ENCODE measurements at places on chromosomes 5 and 9.

GRCh38 chr5:65108786-65109743, 340.3 kb downstream of the CWC27 start:
- DNase-seq, result no peak

- DNase-seq, result no peak
Measured at GRCh38 chr5:85838781-85839180, 779.0 kb upstream of the COX7C start.

DNA sequence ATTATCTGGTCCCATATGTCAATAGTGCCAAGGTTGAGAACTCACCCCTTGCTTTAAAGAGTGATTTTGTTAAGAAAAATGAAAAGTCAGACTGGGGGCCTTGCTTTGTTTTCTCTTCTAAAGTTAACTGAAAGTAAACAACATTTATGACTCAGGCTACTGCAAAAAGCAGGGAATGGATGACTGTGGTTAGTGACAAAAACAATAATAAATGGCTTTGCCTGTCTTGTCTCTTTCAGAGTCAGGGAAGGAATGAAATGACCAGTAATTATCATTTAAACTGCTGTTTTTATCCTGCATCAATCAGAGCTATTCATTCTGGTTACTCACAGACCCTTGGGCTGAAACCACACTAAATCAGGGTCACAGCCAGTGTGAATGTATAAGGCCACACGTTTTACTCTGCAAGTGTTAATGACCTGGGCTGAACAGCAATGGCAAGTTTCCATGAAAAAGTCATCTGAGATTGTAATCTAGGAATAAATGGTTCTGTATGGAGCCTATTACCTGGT, 112.2 kb downstream of the ZNF608 start:
- DNase-seq, result no peak

DNA sequence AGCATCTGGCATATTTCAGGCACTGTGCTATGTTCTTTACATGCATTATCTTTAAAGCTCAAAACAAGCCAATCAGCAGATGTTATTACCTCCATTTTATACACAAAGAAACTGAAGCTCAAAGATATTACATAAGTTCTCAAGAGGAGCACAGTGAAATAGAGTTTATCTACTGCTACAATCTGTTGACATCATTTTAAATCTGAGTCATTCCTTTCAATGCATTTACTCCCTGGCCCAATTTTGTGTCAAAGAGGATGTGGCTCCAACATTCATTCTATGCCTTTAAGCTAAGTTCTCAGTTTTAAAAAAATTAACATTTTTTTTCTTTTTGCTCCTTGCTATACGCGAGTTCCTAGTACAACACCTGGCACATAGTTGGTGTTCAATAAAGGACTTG, 486.3 kb upstream of the ZNF462 start:
- DNase-seq, result no peak

DNA sequence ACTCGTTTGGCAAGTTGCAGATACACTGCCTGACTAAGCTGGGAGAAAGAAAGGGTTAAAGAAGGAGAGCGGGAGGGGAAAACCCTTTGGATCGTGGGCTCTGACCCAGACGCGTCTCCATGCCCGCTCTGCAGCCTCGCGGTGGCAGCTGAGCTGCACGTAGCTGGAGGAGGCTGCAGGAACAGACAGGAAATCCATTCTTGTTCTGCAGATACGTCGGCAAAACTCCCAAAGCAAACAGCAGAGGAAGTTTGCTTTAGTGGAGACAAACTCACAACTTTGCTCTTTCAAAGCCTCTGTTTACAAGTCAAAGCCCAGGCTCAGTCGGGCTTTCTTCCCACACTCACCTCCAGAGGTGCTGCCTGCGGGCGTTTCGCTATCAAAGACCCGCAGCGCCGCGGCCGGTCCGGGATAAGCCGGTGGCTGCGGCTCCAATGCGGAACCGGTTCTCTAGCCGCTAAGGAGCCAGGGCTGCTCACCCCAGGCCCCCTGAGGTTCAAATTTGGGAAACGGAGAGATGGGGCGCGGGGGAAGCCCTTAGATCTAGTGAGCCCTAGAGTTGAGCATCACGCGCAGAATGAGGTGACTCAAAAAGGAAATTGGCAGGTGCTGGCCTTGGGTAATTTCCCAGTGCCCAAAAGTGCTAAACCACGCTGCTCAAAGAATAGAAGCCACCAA, 60.7 kb downstream of the MAT2B start:
- peak; percentile 47 for DNase-seq

DNA sequence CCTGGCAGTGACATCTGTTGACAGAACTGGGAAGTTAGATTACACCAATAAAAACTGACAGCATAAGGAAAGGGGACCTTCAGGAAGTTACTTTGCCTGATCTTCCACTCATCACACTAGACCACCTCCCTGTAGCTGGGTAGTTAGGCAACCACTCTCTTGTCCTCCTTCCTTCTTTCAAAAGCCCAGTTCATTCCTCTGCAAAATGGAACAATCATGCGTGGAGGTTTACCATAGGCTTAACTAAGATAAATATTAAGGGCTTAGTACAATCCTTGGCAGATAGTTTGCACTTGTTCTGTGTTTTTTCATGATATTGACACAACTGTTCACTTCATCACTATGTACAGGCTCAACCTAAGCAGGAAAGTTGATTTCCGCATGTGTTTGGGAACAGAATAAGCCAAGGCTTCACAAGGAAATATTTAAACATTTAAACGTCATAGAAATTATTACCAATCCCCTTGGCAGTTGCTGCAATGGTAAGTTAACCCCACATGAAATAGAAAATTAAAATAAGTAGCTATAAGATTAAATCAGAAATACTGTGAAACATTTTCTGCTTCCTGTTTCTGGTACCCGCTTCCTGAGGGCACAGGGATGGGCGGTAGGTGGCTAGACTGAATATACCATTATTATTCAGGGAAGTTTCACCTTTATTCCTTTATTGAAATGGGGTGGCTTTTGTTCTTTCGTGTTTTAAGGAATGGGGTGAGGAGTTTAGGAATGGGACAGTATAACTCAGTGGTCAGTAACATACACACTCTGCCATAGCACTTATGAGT, 9.9 kb upstream of the PTGER4 start:
- DNase-seq, result no peak

- peak; percentile 51 for DNase-seq
Measured at GRCh38 chr5:38922199-38922598, 76.4 kb downstream of the OSMR start.

DNA sequence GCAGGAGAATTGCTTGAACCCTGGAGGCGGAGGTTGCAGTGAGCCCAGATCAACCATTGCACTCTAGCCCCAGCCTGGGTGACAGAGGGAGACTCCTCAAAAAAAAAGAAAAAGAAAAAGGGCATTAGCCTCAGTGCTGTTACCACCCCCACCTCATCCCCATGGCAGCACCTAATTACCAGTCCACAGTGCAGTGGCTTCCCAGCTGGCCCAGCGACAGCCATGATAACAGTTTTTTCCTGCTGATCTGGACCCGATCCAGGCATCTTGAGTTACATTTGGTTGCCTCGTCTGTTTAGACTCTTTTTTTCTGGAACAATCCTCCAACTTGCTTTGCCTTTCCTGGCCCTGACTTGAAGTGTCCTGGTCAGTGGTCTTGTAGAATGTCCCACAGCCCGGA, 24.4 kb downstream of the NCS1 start:
- peak; percentile 80 for DNase-seq

GRCh38 chr5:179901462-179901861, 6.2 kb downstream of the TBC1D9B start:
- DNase-seq, result no peak

- DNase-seq, result peak; percentile 30
Measured at GRCh38 chr5:106454651-106455415, 1215.9 kb downstream of the EFNA5 start.

DNA sequence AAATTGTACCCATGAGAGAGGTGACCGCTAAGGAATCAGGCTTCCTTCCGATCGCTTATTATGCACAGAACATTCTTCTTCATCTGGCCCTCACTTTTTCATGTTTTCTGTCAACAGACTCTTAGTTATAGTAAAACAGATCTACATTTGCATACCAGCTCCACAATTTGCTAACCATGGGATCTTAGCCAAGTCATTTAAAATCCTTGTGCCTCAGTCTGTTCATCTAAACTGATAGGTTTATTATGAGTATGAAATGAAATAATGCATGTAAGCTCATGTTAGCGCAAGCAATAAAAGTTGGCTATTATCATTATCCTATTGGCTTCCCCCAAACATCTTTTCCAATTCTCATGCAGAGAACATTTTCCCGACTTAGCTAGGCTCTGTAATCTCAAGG, 42.3 kb downstream of the FGF1 start:
- DNase-seq, result no peak

DNA sequence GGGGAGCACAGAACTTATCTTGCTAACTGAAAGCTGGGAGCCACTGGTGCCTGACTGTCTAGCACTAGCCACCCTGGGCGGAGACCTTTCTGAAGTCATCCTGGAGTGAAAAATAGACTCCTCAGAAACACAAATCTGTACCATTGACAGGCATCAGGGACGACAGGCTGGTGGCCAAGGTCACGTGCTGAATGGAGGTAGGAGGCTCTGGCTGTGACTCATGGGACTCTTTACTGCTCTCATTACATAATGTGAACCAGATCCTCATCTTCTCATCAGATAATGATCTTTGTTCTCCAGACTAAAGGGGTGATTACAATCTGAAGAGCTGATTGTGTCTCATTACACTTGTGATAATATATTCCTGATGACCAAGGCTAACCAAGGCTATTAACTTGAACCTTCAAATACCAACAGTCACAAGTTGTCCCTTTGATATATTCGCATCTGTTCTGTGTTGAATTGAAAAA, 91.8 kb downstream of the SEMA5A start:
- DNase-seq, result no peak

- DNase-seq, result no peak
Measured at GRCh38 chr5:53678981-53679660, 118.7 kb downstream of the NDUFS4 start.

GRCh38 chr5:60417500-60418181, 282.3 kb downstream of the DEPDC1B start:
- DNase-seq, result no peak

DNA sequence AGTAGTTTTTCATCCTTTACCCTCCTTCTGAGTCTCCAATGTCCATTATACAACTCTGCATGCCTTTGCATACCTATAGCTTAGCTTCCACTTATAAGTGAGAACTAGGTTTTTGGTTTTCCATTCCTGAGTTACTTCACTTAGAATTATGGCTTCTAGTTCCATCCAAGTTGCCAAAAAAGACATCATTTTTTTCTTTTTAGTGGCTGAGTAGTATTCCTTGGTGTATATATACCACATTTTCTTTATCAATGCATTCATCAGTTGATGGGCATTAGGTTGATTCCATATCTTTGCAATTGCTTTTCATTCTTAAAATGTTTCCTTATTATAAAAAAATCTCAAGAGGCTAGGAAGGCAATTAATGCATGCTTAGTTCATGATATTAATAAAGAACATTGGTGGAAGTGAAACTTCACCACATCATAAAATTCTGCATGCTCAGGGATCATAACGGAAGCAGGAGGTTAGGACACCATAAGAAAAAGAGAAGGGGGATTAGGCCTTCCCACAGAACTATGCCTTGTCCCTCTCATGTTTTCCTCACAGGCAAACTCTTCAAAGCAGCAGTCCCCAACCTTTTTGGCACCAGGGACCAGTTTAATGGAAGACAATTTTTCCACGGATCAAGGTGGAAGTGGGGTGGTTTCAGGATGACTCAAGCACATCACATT, 105.2 kb downstream of the FRMD3 start:
- no peak for DNase-seq

GRCh38 chr9:4225291-4226028, 74.4 kb downstream of the GLIS3 start:
- no peak for DNase-seq

DNA sequence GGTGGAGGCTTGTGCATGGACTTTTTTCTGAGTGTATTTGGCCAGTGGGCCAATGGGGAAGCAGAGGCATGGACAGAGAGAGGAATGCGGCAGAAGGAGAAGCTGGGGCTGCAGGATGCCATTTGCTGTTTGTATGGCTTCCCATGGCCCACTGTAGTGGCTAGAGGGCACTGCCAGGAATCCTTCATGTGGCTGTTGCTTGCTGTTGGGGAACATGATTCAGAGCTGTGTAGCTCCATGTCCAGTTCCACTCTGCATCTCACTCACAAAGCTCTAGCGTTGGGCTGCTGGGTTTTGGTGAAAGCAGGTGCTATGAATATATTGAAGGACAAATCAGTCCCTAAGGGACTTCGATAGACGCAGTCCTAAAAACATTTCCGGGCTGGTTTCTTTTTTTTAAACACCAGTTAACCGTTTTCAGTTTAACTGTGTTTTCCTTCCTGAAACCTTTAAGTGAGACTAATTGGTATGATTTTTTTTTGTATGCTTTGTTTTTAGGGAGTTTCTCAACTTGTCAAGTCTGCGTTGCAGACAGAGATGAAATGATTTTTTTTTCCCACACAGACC, 51.3 kb downstream of the SLC22A5 start:
- no peak for DNase-seq

DNA sequence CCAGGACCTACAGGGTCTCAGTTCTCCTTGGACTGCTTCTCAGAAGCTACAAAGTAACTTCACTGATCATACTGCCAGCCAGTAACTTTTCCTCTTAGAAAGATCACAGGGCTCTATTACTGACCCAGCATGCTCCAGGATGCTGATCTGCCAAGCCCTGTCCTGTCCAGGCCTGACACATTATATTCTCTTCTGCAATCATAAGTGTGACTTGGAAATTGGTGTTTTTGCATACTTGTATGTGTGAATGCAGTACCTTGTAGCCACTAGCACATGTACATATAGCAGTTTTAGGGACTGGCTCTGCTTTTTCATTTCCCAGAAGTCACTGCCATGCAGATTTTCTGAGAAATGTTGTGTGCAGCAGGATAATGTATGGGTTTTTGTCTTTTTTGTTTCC, 40.1 kb upstream of the CCNH start:
- no peak for DNase-seq

DNA sequence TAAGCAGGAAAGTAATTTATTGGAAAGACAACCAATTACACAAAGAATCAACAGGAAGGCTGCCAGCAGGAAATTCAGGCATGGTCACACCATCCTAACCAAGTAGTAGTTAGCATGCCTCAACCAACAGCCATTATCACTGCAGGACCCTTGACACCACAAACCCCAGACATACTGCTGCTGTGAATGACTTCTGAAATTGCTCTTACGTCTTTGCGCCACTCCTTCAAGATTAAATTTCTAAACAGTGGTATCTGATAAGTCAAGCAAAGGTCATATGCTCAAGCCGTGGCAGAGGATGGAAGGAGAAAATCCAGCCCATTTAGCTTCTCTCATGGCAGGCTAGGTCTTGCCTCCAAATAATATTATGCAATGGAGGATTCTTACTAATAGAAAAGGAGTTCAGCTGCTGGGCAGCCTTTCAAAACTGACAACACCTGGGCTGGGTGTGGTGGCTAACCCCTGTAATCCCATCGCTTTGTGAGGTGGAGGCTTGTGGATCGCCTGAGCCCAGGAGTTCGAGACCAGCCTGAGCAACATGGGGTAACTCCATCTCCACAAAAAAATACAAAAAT, 5.0 kb upstream of the PTGER4 start:
- DNase-seq, result no peak

Measured in NCI-H2081 (cell line).